ENCODE measurements at places on chromosomes 13 and 19.

GRCh38 chr13:77930430-77930829 is 11.8 kb upstream of the EDNRB start:
- no peak for DNase-seq

DNA sequence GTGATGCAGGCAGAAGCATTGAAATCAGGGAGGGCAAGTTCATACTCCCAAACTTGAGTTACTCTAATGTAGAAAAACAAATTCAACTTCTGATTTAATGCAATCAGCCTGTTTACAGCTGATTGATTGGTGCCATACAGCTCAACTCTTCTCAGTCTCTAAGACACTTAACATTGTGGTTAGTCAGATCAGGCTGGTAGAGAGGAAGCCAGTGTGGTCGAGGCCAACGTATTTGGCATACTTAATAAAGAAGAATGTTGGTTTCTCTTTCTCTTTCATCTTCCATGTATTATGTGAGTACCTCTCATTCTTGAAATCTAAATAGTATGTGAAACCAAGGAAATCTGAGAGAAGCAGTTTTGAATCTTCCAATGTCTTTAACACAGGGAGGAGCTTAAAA is 255.0 kb upstream of the SLITRK1 start:
- no peak for DNase-seq

- no peak for DNase-seq
These were observed 81.1 kb downstream of the COL4A1 start for GRCh38 chr13:110225609-110226574.

DNA sequence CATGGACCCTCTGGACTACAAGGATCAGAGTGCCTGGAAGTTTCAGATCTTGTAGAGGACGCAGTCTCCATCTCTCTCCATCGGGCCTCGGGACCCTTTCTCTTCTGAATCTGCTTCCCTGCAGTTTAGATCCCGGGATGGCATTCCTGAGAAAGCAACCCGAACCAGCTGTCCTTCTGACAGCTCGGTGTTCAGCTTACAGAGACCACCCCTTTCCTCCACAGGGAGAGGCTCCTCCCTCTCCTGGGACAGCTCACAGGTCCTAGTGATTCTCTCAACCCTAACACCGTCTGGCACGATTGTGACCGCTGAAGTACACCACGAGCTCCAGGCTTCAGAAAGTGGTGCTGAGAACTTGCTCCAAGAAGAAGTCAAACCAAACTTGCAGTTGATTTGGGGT is 18.2 kb downstream of the CRX start:
- no peak for DNase-seq

GRCh38 chr13:81017513-81018152 is 676.7 kb upstream of the SPRY2 start:
- DNase-seq: no peak

- no peak for DNase-seq
These were observed 476.6 kb upstream of the NBEA start for GRCh38 chr13:34465423-34465922.

DNA sequence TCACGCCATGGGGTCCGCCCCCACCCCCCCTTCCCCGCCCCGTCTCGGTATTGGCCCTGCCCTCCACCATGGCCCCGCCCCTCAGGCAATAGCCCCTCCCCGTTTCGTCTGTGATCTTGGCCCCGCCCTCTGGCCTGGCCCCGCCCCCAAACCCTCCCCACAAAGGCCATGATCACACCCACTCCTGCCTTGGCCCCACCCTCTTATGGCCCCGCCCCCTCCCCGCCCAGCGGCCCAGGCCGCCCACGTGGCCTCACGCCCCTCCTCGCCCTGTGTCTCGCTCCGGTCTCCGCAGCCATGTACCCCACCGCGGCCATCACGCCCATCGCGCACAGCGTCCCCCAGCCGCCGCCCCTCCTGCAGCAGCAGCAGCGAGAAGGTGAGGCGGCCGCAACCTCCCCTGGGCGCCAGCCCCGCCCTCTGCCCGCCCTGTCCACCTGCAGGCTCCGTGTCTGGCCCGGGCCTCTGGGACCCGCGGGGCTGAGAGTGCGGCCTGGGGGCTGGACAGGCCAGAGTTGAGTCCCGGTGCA is 61.3 kb downstream of the CELF5 start:
- DNase-seq: no peak

GRCh38 chr13:63393112-63393511 is 1977.5 kb upstream of the PCDH20 start:
- no peak for DNase-seq

GRCh38 chr13:113239357-113239756 is 29.9 kb downstream of the CUL4A start:
- no peak for DNase-seq

DNA sequence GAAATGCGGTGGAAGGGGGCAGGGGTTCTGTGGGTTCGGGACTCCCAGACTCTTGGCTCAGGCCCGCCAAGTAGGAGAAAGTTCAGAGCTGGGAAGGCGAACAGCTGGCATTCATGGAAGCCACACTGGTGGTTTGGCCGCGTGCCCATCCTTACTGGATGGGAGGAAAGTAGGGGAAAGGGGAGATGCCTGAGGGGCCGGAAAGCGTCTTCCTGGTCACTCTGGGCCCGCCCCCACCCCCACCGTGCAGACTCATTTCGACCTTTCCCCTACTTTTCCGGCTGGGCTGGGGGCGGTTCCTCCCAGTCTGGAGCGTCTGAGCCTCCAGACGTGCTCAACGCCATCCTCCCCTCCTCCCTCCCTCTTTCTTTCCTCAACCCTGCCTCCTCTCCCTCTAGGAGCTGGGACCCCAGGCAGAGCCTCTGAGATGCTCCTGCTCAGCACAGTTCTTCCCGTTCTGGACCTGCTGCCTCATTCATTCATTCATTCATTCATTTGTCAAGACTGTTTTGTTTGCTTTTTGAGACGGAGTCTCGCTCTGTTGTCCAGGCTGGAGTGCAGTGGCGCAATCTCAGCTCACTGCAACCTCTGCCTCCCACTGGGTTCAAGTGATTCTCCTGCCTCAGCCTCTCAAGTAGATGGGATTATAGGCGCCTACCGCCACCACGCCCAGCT is 3.5 kb downstream of the ANGPTL4 start:
- no peak for DNase-seq

- no peak for DNase-seq
These were observed 18.8 kb downstream of the UBE2L5 start for GRCh38 chr13:30440910-30441703.

DNA sequence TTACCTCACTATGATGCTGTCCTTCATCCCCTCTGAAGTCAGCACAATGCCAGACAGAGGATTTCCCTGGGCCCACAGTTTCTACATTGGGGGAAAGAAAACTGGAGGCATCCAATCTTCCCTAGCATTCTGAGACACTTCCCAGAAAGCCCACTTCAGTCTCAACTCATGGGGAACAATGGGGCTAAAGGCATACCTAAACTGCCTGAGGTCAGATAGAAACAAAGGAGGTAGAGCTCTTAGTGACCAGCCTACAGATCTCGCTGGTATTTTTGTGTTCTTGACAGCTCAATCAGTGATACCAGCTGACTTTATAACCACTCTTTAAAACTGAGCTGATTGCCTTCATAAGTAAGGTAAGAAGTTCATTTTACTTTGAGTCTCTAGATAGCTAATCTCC is 881.0 kb upstream of the GPC6 start:
- no peak for DNase-seq

DNA sequence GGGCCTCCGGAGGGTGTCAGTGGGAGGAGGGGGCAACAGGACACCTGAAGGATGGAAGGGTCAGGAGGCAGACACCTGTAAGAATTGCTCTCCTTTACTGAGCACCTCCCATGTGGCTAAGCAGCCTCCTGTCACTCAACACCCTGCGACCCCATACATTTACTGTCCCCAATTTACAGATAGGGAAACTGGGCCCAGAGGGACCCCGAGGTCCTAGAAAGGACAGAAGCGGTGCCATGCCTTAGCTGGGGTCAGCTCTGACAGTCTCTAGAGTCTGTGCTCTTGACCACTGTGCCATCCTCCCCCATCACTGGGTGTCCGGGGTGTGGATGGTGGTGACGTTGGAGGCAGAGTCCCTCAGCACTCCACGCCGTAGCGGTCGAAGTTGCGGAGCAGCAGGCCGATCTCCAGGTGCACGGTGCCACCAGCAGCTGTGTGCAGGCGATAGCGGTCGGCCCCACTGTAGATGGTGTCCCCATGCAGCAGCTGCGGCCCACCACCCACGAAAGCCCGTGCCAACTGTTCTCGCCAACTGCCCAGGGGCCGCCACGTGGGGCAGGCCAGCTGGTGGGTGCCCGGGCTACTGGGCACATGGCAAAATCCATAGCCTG is 726 bp upstream of the TGFB1 start:
- DNase-seq: no peak

GRCh38 chr13:23381866-23382265 is 51.6 kb downstream of the SACS start:
- no peak for DNase-seq

DNA sequence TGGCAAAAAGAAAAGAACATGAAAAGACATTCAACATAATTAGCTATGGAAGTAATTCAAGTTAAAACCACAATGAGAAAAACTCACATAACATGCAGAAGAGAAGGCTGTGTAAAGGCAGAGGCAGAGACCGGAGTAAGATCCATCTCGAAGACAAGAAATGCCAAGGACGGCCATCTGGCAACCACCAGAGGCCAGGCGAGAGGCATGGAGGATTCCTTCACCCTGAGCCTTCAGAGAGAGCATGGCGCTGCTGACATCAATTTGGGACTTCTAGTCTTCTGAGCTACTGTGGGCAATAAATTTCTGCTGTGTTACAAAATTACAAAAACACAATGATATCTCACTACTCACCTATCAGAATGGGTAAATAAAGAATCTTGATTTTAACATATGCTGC is 381.0 kb downstream of the TSHZ3 start:
- no peak for DNase-seq

DNA sequence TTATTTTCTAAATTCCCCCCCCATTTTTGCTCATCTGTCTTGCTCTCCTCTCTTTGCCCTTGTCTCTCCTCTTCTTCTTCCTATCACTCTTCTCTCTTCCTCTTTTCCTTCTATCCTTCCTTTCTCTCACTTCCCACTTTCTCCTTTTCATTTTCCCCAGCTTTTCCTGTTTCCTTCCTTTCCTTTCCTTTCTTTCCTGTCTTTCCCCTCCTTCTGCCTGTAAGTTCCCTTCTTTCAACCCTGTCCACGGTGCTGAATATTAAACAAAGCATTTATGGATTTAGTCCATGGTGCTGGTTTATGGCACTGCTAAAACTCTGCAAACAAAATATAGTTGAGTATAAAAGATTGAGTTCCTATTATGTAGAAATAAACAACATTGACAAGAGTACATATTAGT is 27.6 kb downstream of the SCEL start:
- no peak for DNase-seq

GRCh38 chr19:47608969-47609905 is at the start of gene BICRA:
Gene BICRA, plus strand, starts transcription at chr19:47609134. Its CDS starts 64,441 bp downstream, at chr19:47673575.
- DNase-seq: peak; percentile 68

DNA sequence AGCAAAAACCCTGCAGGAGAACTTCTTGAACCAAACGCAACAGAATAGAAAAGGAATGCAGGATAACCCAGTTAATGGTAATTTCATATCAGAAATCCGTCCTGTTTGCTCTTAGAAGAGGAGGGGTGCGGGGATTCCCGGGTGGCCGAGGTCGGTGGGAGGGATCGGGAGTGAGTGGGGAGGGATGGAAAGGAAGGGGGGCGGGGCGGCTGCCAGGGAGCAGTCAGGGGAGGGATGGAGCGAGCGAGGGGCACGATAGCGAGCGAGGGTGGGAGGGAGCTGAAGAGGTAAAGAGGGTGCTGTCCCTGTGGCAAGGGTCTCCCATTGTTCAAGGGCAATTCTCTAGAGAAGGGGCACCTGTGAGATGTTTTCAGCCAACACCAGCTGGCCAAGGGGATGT is 26.5 kb downstream of the CD177 start:
- no peak for DNase-seq

DNA sequence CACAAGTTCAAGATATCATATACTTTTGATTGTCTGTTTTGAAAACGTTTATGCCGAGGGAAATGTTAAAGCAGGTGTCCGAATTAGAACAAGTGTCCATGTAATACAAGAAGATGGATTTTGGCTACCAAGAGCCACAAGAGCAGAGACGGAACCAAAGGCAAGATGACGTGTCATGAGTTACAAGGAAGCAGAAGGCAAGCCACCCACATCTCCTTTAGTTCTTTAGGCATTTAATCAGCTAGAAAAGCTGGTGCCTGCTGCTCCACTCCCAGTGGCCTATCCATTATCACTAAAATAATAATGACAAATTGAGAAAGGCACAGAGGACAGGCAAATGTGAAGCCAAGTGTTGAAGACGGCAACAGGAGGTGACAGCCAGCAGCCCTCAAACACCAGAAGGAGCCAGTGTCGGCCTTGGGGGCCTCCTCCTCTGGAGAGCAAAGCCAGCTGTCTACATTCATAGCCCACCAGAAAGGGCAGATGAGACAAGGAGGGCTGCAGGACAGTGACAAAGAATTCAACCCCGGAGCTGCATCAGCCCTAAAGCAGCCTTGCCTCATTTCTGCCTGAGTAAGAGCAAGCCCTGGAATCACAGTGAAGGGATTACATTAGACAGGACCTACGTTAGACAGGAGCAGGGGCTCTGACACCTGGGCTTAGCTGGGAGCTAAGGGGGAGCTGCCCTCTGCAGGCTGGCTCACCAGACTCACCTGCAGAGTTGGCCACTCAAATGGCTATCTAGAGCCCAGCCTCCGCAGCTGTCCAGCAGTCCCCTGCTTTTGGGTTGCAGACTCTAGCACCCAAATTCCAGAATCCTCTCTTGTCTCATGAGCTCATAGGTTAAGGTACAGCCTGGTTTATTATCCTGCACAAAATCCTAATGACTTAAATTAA is 569.9 kb downstream of the UQCRFS1 start:
- DNase-seq: no peak

GRCh38 chr13:81722456-81722855 is 1381.5 kb upstream of the SPRY2 start:
- no peak for DNase-seq

DNA sequence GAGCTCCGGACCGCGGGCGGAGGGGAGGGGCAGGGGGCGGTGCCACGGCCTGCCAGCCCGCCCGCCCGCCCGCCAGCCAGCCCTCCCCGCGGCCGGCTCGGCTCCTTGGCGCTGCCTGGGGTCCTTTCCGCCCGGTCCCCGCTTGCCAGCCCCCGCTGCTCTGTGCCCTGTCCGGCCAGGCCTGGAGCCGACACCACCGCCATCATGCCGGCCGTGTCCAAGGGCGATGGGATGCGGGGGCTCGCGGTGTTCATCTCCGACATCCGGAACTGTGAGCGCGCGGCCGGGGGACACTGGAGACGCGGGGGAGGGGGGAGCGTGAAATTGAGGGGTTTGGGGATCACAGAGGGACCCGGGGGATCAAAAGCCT is at the start of gene AP2A1:
Gene AP2A1 (plus strand): TSS at position 72 of the 370 bp plus-strand sequence. CDS start 133 bp downstream, at position 205.
- no peak for DNase-seq

- no peak for DNase-seq
These were observed 124.9 kb downstream of the KCNRG start for GRCh38 chr13:50140153-50140552.

- no peak for DNase-seq
These were observed 10.3 kb upstream of the POSTN start for GRCh38 chr13:37608750-37609339.

DNA sequence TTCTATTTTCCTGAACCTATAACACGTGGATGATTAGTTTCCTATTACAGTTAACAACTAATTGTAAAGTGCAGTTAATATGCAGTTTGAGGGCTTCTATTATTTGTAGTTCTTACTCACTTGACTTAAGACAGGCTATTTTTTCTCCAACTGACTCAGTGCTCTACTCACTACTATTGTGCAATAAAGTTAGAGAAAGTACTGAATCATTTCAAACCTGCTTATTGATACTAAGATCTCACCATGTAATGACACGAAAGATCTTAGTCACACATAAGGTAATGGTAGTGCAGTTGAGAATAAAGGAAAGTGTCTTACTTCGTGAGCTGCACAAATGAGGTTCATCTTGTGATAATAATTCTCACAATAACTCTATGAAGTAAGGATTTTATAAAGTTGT is 22.8 kb upstream of the ITM2B start:
- no peak for DNase-seq
